ENCODE measurements at places on chromosomes 2 and 18.

DNA sequence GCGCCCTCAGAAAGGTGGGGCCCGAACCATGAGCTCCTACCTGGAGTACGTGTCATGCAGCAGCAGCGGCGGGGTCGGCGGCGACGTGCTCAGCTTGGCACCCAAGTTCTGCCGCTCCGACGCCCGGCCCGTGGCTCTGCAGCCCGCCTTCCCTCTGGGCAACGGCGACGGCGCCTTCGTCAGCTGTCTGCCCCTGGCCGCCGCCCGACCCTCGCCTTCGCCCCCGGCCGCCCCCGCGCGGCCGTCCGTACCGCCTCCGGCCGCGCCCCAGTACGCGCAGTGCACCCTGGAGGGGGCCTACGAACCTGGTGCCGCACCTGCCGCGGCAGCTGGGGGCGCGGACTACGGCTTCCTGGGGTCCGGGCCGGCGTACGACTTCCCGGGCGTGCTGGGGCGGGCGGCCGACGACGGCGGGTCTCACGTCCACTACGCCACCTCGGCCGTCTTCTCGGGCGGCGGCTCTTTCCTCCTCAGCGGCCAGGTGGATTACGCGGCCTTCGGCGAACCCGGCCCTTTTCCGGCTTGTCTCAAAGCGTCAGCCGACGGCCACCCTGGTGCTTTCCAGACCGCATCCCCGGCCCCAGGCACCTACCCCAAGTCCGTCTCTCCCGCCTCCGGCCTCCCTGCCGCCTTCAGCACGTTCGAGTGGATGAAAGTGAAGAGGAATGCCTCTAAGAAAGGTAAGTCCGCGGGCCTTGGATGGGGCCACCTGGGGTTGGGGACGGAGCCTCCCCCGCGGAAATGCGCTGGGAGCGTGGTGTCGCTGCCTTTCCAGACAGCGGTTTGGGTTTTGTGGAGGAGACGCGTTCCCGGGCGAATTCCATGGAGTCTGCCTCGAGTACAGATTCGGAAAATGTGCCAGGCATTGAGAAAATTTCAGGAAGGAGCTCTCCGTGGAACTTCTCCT is 559 bp downstream of the HOXD1 start:
- no peak for DNase-seq

- no peak for DNase-seq
Measured at GRCh38 chr2:120916446-120916845, 180.8 kb downstream of the GLI2 start.

GRCh38 chr18:273525-273924 is 5.7 kb upstream of the THOC1 start:
- DNase-seq: no peak

DNA sequence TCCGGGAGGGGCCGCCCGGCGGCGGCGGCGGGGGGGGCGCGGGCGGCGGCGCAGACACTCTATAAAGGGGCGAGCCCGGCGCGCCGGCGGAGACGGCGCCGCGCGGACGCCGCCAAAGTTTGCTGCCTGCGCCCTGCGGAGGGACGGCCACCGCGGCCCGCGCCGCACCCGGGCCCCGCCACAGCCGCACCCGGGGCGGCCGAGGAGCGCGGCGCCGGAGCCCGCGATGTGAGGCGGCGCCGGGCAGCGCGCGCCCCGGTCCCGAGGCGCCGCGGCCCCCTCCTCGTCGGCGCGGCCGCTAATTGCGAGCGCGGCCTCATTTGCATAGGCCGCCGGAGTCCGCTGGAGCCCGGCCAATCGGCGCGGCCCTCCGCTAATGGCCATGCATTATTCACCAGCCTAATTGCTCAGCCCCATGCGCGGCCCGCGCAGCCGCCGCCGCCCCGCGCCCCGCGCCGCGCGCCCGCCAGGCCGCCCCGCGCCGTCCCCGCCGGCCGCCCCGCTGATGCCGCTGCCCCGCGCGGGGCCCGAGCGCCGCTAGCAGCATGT is at the start of gene SALL3:
SALL3 (plus strand) TSS at position 89 of the 549 bp plus-strand sequence; CDS start at position 546, 457 bp downstream.
- DNase-seq: no peak

DNA sequence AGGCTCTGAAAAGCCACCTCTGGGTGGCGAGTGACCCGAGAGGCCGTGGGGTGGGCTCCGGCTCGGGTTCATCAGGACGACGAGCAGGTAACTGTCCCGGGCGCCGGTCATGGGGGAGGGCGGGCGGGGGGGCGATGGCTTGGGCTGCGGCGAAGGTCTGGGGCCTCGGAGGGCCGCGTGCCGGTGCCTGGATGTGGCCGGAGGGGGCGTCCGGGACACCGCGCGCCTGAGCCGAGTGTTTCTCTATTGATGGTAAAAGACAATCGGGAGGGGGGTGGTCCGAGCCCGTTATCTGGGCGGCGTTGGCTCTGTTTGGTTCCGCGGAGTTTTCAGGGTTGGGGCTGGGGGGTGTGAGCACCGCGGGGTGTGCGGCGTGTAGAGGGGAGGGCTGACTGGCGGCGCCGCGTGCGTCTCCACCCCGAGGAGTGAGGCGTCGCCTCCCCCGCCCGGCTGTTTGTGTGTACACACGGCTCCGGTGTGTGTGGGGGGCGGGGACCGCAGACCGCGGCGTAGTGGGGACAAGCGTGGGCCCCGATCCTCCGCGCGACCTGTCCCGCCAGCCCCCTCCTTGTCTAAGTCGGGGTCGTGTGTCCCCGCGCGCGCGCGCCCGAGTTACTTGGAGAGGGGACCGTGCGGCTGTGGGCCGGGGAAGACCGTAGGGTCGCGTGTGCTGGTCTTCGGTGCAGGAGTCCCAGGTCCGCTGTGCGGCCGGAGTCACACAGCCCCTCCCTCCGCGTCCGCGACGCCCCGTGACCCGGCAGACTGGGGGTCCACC is 1.6 kb downstream of the CTIF start:
- DNase-seq: no peak
